ENCODE measurements at places on chromosomes 16 and 17. TPM values are rescaled to one million over a fixed set of nuclear protein-coding genes. Genes with fewer than 3 reads are reported as not detected.

ORAI3 gene
- 35.2 TPM for total RNA-seq

RPL13 gene
- total RNA-seq, result 3,143 TPM

ABCC6 gene
- total RNA-seq, result 0.37 TPM

PRAC1 gene
- total RNA-seq, result not detected

SHBG gene
- 0.37 TPM for total RNA-seq

SDR42E1 gene
- 0.22 TPM for total RNA-seq

SALL1 gene
- total RNA-seq, result 6.0 TPM

CACNB1 gene
- total RNA-seq, result 12.1 TPM

KRT24 gene
- total RNA-seq, result not detected

FOXC2 gene
- 1.2 TPM for total RNA-seq

KIF2B gene
- not detected for total RNA-seq

XYLT1 gene
- total RNA-seq, result 17.0 TPM

NQO1 gene
- total RNA-seq, result 604 TPM

ABCA8 gene
- 7.6 TPM for total RNA-seq

KRT34 gene
- 133 TPM for total RNA-seq

ACBD4 gene
- total RNA-seq, result 3.9 TPM

HSD17B2 gene
- total RNA-seq, result not detected

FBF1 gene
- 19.8 TPM for total RNA-seq

ITGAX gene
- 1.2 TPM for total RNA-seq

Measured in uterine smooth muscle cell (primary cell).